ENCODE measurements at places on chromosomes 6 and 20. TPM values are rescaled to one million over a fixed set of nuclear protein-coding genes. Genes with fewer than 3 reads are reported as not detected.
A peak's percentile ranks its signal among the peaks of the same experiment; 100 is the strongest.

GRCh38 chr20:63060057-63060991 lies 53.6 kb upstream of the BHLHE23 start:
- no peak overlapping the region for H3K27ac ChIP-seq
- H3K36me3 ChIP-seq, result no peaks in the 10 kb centered on the region
- no peak for DNase-seq
- no peak overlapping the region for H3K4me3 ChIP-seq

GRCh38 chr6:118725944-118726343 lies 74.6 kb upstream of the CEP85L start:
- DNase-seq, result no peak
- no peaks in the 10 kb centered on the region for H3K27me3 ChIP-seq
- H3K4me1 ChIP-seq, result no peaks in the 10 kb centered on the region
- no peak overlapping the region for H3K4me3 ChIP-seq
- H3K27ac ChIP-seq, result no peak overlapping the region
- H3K36me3 ChIP-seq, result no peaks in the 10 kb centered on the region

The XKR7 gene
- total RNA-seq, result not detected

DNA sequence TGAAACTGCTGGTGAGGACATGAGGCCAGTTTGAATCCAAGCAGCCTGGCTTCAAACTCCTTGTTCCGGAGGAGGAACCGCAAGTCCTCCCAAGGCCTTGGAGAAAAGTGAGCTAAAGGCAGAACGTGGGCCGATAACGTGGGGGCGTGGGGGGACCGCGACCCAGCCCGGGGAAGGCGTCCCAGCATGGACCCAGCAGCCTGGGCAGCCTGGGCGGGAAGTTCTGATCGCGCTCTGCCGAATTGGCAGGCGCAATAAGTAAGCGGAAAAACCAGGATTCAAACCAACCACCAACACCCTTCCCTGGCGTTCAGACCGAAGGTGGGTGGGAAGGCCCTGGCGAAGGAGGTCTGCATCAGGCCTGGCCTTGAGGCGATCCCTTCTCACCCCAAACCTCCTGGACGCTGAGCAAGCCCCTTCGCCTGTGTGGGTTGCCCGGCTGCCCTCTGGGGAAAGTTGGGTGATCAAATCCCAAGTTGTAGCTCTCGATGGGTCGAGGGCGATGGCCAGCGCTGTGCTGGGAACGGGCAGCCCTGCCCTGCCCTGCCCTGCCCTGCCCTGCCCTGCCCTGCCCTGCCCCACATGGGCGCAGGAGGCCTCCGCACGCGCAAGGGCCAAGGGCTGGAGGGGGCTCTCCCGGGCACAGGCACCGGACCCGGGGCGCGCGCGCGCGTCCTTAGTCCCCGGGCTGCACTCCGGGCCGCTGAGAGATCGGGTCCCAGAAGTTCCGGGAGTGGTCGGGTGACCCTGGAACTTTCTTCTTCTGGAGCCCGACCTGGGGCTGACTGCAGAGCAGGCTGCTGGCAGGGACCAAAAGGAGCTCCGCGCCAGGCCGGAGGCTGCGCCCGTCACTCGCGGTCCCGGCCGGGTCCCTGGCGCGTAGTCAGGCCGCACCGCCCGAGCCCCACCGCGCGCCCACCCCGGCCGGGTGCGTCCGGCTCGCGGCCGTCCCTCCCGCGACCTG lies 637 bp upstream of the SLC22A3 start:
- no peaks in the 10 kb centered on the region for H3K27me3 ChIP-seq
- H3K27ac ChIP-seq, result no peak overlapping the region
- H3K4me1 ChIP-seq, result no peaks in the 10 kb centered on the region
- no peaks in the 10 kb centered on the region for H3K36me3 ChIP-seq
- peak overlapping the region; percentile 45 for H3K4me3 ChIP-seq

- H3K27me3 ChIP-seq, result no peaks in the 10 kb centered on the region
- no peaks in the 10 kb centered on the region for H3K36me3 ChIP-seq
- H3K4me3 ChIP-seq, result no peak overlapping the region
- DNase-seq, result no peak
- no peaks in the 10 kb centered on the region for H3K4me1 ChIP-seq
Measured at GRCh38 chr6:100342830-100343229, 121.9 kb downstream of the SIM1 start.

The SEL1L2 gene
- not detected for total RNA-seq

DNA sequence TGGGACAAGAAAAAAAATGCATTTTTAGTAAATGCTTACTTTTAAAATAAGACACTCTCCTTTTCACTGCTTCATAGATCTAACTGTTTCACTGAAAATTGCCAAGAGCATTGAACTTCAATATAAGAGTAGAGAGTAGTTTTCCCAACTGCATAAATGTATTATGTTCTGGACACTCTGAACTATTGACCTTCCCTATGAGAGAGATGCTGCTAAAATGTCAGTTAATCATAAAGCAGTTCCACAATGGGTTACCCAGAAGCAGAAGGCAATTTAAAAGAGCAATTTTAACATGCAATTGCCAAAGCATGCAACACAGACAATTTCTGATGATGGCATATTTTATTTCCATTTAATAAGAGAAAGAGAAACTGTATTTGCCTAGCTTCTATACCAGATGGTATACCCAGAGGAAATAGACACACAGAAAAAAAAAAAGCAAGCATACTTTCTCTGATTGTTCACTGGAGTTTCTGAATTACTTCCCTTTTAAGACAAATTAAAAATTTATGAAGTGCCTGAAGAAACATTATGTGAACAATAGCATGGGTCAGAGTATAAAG lies 279.1 kb upstream of the THEMIS start:
- H3K4me3 ChIP-seq, result no peak overlapping the region
- H3K4me1 ChIP-seq, result no peaks in the 10 kb centered on the region
- no peaks in the 10 kb centered on the region for H3K36me3 ChIP-seq
- H3K27me3 ChIP-seq, result no peaks in the 10 kb centered on the region
- H3K27ac ChIP-seq, result no peak overlapping the region

- H3K27me3 ChIP-seq, result no peaks in the 10 kb centered on the region
- H3K4me3 ChIP-seq, result no peak overlapping the region
- H3K27ac ChIP-seq, result no peak overlapping the region
Measured at GRCh38 chr20:31933698-31934097, 18.1 kb downstream of the PDRG1 start.

DNA sequence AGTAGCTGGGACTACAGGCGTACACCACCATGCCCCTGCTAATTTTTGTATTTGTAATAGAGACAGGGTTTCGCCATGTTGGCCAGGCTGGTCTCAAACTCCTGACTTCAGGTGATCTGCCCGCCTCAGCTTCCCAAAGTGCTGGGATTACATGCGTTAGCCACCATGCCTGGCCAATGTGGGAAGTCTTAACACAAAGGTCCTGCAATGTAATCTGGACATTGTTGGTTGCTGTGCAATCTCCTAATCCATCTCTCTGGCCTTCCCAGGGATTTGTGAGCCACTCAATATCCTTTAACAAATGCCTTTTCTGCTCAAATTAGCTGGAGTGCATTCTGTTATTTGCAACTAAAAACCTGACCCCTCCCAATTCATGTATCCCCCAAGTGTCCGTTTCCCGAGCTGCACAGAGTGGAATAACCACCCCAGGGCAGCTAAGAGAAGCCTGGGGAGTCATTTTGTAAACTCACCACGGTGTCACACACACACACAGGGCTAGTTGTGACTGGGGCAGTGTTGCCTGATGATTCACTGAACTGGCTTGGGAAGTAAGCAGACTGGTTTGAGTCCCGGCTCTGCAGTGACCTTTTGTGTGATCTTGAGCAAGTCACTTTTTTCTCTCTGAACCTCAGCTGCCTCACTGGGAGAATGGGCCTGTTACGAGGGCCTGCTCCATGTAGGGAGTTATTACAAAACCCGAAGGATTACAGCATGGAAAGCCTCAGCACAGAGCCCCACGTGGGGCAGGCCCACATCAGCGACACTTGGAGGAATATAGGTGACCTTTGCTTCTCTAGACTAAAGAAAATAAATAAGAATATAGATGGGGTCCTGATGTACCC lies 152.3 kb downstream of the ZMYND8 start:
- H3K4me1 ChIP-seq, result no peaks in the 10 kb centered on the region
- DNase-seq, result no peak
- no peaks in the 10 kb centered on the region for H3K27me3 ChIP-seq
- no peaks in the 10 kb centered on the region for H3K36me3 ChIP-seq

The POPDC3 gene
- total RNA-seq, result 3.3 TPM

The DLK2 gene
- not detected for total RNA-seq

The GLP1R gene
- total RNA-seq, result 0.60 TPM

DNA sequence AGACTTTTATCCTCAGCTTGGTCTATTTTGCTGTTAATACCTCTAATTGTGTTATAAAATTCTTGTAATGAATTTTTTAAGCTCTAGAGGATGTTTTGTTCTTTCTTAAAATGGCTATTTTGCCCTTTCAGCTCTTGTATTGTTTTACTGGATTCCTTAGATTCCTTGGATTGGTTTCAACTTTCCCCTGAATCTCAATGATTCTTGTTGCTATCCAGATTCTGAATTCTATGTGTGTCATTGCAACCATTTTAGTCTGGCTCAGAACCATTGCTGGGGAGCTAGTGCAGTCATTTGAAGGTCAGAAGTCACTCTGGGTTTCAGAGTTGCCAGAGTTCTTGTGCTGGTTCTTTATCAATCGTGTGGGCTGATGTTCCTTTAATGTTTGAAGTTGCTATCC lies 37.1 kb downstream of the OTOR start:
- no peaks in the 10 kb centered on the region for H3K4me1 ChIP-seq
- no peaks in the 10 kb centered on the region for H3K36me3 ChIP-seq
- no peak overlapping the region for H3K4me3 ChIP-seq
- H3K27me3 ChIP-seq, result no peaks in the 10 kb centered on the region

GRCh38 chr6:92479831-92480230 lies 939.5 kb downstream of the EPHA7 start:
- H3K27ac ChIP-seq, result no peak overlapping the region
- H3K4me1 ChIP-seq, result no peaks in the 10 kb centered on the region
- no peaks in the 10 kb centered on the region for H3K27me3 ChIP-seq
- no peak overlapping the region for H3K4me3 ChIP-seq

DNA sequence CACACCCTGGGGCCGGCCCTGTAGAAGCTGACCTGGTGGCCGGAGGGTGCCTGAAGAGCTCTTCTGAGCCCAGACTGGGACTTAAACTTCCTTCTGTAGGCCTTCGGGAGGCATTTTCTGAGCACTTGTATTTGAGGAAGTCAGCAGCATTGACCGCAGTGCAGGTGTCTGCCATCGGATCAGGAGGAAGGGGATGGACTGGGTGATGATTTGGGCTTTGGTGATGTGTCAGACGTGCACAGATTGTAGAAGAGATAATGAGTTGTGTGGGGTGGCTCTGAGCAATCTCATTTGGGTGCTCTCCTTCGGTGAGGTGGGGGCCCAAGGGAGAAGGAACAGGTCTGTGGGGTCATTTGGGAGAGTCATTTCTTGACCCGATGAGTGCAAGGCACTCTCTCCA lies 150.9 kb downstream of the ARID1B start:
- no peak for DNase-seq
- H3K27ac ChIP-seq, result no peak overlapping the region
- H3K36me3 ChIP-seq, result no peaks in the 10 kb centered on the region
- H3K4me3 ChIP-seq, result no peak overlapping the region
- peaks cover 13% of the 10 kb centered on the region for H3K4me1 ChIP-seq

- DNase-seq, result no peak
- H3K27ac ChIP-seq, result no peak overlapping the region
- H3K4me1 ChIP-seq, result no peaks in the 10 kb centered on the region
- H3K27me3 ChIP-seq, result no peaks in the 10 kb centered on the region
- no peak overlapping the region for H3K4me3 ChIP-seq
- no peaks in the 10 kb centered on the region for H3K36me3 ChIP-seq
Measured at GRCh38 chr6:13194852-13195251, 133.5 kb downstream of the TBC1D7 start.

DNA sequence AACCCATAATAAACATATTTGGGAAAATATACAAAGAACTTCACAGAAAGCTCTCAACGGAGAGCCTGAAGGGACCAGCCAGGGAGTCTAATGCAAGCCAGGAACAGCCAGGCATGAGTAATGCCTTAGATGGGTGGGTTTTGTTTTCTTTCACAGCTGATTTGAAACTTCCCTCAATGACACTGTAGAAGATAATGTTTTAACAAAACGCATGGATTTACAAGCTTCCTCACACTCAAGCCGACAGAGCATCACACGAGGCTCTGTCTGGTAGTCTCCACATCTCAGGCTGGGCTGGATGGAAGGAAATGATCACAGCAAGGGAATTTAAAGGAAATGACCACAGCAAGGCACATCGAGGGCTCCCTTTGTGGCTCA lies 113.9 kb downstream of the GMPR start:
- no peaks in the 10 kb centered on the region for H3K27me3 ChIP-seq
- no peak overlapping the region for H3K27ac ChIP-seq
- H3K4me1 ChIP-seq, result no peaks in the 10 kb centered on the region

The CST5 gene
- not detected for total RNA-seq

The C20orf202 gene
- 0.59 TPM for total RNA-seq

- no peak overlapping the region for H3K4me3 ChIP-seq
- H3K4me1 ChIP-seq, result no peaks in the 10 kb centered on the region
- no peaks in the 10 kb centered on the region for H3K27me3 ChIP-seq
- DNase-seq, result no peak
Measured at GRCh38 chr6:14831937-14832336, 413.9 kb upstream of the JARID2 start.

DNA sequence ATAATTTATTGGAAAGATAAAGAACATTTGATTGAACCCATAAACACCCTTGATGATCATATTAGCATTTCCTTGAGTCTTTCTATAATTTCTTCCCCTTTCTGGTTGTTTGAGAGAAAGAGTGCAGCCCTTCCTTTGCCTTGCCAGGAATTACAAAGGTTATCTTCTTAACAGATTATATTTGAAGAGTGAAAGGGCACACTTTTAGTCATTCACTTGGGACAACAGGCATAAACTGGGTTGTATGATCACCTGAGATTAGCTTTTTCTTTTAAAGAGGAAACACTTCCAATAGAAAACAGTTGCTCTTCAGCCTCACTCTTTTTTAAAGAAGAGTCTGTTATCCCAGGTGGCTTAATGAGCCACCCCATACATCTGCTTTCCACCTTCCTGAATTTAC lies 295.2 kb downstream of the PHF3 start:
- no peak overlapping the region for H3K27ac ChIP-seq
- no peak for DNase-seq
- H3K4me3 ChIP-seq, result no peak overlapping the region

GRCh38 chr6:16236009-16236501 lies 2.3 kb upstream of the GMPR start:
- peaks cover 39% of the 10 kb centered on the region for H3K4me1 ChIP-seq
- no peaks in the 10 kb centered on the region for H3K27me3 ChIP-seq
- H3K27ac ChIP-seq, result peak overlapping the region; percentile 3
- H3K36me3 ChIP-seq, result no peaks in the 10 kb centered on the region
- DNase-seq, result no peak

The SPTLC3 gene
- 13.5 TPM for total RNA-seq

- H3K4me1 ChIP-seq, result no peaks in the 10 kb centered on the region
- H3K36me3 ChIP-seq, result no peaks in the 10 kb centered on the region
- no peaks in the 10 kb centered on the region for H3K27me3 ChIP-seq
- DNase-seq, result no peak
Measured at GRCh38 chr6:82277686-82278085, 30.1 kb upstream of the IBTK start.

The BMP5 gene
- total RNA-seq, result 1.2 TPM

DNA sequence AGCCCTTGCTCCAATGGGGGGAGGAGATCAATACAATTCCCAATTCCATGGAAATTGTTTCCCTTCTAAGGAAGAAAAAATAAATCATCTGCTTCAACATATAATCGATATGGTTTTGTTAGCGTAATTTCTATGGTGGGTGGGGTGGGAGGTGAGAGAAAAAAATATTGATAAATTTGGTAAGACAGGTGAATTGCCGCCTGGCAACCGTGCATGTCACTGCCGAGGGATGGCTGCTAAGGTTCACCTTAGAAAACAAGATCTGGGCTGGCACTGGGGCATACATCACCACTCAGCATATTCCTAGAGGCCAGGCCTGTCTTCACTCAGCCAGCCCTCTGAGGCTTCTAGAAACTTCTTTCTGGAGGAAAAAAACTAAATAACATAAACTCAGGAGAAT lies 104.1 kb downstream of the ZNF217 start:
- no peaks in the 10 kb centered on the region for H3K36me3 ChIP-seq
- H3K27me3 ChIP-seq, result no peaks in the 10 kb centered on the region
- H3K4me1 ChIP-seq, result peaks cover 16% of the 10 kb centered on the region

All from tibial nerve (tissue), 4 donors.